Activated T-helper 9 cell treated with anti-CD3 and anti-CD28 coated beads, Interleukin-2, amount 50 U/mL, for 16 hours (primary cell): ENCODE measurements at places on chromosomes 3 and 15.

GRCh38 chr3:76754247-76754646 lies 285.7 kb upstream of the ROBO2 start:
- DNase-seq = no peak

DNA sequence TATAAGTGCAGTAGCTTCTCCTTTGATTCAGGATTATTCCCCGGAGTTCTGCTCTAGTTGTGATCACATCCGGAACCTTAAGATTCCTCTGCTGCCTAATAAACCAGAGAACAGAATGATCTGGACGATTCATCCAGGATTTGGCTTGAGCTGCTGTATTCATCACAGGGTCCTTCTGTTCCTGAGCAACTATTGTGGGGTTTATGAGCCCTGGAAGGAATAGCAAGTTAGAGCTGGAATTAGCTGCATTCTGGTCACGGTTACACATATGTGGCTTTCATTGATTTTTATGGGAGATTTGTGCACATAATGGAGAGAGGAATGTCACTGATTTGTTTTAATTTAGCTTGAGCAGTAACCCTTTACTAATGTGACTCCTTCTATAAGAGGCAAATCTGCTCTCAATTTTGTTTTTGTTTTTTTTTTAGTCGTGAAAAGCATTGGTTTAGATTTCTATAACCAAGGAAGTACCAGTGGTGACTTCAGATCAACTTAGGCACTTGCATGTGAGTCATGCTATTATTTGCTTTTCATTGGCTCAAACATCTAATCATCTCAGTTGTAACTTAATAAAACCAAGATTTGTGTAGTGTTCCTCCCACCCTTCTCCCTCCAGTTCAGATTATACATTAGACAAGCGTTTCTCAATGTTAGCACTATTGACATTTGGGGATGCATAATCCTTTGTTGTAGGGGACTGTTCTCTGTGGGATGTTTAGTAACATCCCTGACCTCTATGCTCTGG lies 148.5 kb downstream of the OTOL1 start:
- no peak for DNase-seq

DNA sequence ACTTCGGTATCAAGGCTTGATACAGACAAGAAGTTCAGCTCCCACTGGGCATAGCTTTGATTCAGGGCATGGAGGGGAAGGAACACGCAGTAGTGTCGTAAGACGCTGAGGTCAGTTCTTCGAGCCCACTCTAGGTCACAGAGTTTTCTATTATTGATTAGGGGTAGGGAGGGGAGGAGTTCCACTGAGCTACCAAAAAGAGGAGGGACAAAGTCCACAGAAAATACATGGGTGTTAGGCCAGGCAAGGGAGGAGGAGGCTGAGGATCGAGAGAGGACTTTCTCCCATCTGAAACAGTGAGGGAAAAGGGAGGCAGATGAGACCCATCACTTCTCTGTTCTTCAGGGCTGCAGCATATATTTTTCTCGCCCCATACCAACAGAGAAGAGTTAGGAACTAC lies 75.1 kb upstream of the GUCA1C start:
- DNase-seq = no peak

- DNase-seq = peak; percentile 48
Observed at GRCh38 chr3:13346481-13347389, 73.4 kb downstream of the NUP210 start.

DNA sequence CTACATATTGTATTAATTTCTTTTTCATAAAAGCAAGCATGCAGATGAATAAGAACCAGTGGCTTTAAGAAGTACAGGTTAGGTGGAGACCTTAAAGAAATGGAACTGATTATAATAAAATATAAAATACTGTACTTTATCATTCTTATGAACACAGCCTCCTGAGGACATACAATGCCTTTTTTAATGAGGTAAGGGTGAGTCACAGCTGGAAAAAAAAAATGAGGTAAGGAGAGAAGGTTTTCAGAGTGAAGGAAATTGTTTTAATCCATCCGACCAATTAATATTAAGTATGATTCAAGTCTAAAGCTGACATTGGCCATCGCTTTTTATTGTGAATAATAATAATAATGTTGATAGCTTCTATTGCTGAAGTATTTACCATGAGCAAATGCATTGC lies 170.3 kb upstream of the SOX2 start:
- no peak for DNase-seq
